ENCODE measurements at places on chromosomes 2 and 18.

DNA sequence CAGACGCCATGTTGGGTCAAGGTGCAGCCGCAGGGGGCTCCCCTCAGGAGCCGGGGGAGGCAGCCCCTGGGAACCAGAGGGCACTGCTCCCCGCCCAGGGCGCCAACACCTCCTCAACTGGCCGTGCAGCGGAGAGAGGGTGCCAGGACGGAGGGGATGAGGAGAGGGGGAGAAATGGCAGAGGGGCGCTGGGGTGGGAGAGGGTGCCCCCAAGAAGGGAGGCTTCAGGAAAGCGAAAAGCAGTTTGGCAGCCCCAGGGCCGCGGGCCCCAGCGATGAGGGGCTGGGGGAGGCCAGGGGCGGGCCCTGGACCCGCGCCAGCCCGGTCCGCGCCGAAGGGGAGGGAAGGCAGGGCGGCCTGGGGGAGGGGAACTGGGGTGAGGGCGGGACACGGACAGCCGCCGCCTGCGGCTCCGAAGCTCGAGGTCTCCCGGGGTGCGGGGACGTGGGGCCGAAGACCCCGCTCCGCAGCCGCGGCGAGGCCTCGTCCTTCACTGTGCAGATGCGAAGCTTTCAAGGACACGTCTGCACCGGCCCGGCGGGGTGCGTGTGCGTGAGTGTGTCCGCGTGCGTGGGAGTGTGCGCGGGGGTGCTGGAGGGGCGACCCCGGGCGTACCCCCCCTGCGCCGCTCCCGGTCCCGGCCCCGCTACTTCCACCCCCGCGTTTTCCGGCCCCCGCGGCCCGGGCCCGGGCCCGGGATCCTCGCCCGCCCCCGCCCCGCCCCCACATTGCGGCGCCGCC lies 1.4 kb downstream of the DNMT3A start:
- DNase-seq, result no peak

DNA sequence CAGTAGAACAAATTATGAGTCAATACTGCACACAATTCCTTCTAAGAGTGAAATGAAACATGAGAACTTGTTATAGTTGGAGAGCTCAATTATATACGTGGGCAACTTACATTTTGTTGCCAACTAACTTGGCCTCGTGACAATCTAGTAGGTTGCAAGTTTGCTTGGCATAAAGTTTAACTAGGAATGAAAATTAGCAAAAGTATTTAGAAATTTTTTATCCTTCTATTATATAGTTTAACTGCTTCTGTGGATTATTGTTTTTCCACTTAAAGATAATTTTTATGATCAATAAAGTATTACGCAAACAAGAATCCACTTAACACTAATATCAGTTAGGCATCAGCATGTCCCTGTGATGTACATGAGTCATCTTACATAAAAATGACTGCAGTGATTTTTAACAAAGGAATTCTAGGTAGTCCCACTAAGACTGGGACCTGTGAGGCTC lies 41.1 kb downstream of the FAM124B start:
- DNase-seq, result peak; percentile 79

- no peak for DNase-seq
These were observed 472.6 kb downstream of the DLGAP1 start for GRCh38 chr18:3982541-3982940.

GRCh38 chr18:44938720-44939665 lies 258.3 kb downstream of the SETBP1 start:
- peak; percentile 12 for DNase-seq

GRCh38 chr18:61546590-61546989 lies 213.4 kb downstream of the CDH20 start:
- DNase-seq, result peak; percentile 68

DNA sequence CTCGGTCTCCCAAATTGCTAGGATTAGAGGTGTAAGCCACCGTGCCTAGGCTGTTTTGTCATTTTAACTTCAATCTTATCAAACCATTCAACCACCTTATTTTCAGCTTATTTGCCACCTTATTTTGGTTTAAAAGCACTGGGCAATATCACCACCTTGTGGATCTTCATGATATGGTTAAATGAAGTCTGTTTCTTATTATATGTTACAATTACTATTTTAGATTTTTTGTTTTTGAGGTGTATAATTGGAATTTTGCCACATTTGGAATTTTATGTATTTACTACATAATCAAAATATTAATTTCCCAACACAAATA lies 43.8 kb upstream of the SCN9A start:
- peak; percentile 80 for DNase-seq

DNA sequence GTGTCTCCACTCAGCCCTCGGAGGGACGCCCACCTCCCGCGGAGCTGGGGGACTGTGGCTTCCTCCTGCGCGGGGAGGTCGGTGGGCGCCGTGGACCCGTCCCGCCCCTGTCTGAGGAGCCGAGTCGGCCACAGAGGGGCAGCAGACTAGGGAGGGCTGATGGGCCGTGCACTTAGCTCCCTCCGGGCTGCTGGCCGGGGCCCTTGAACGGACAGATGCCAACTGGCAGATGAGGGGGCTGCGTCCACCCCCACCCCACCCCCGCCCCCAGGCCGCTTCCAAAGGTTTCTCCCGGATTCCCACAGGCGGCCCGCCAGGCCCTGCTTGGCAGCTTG lies 10.4 kb upstream of the UBE2F start:
- no peak for DNase-seq

GRCh38 chr2:208595386-208596275 lies 189.0 kb downstream of the PTH2R start:
- DNase-seq, result peak; percentile 41

DNA sequence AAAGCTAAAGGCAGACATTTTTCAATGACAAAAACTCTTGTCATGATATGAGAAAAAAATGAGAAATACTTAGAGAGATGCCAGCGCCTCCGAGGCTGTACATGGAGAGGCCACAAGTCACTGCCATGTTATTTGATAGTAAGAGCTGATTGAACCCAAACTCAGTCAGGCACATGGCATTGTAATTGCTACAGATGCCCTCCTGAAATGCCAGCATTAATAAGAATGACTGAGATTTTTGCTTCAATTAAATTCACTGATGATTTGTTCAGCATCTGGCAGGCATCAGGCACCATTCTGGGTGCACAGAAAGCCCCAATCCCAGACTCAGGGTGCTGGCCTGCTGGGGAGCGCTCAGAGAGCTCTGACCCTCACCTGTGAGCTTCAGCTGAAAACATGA lies 129.0 kb upstream of the PXDN start:
- no peak for DNase-seq

- DNase-seq, result peak; percentile 93
These were observed 21.7 kb upstream of the EFHD1 start for GRCh38 chr2:232611559-232612218.
